ENCODE measurements at places on chromosomes 2 and 18. TPM values are rescaled to one million over a fixed set of nuclear protein-coding genes. Genes with fewer than 3 reads are reported as not detected.

Gene ASAP2
- total RNA-seq = 66.2 TPM

Gene MC5R
- total RNA-seq = 0.36 TPM

Gene NT5DC4
- total RNA-seq = not detected

Gene PAX8
- 2.9 TPM for total RNA-seq

Gene ADGRF3
- total RNA-seq = under 0.01 TPM

Gene CEBPZOS
- 20.6 TPM for total RNA-seq

Gene TSPYL6
- not detected for total RNA-seq

Gene EFEMP1
- 1,564 TPM for total RNA-seq

Gene ASIC4
- under 0.01 TPM for total RNA-seq

- H3K36me3 ChIP-seq = no peaks in the 10 kb centered on the region
- no peak for DNase-seq
- no peak overlapping the region for H3K27ac ChIP-seq
- H3K27me3 ChIP-seq = peaks cover 17% of the 10 kb centered on the region
Measured at GRCh38 chr2:70570041-70570661, 16.5 kb upstream of the TGFA start.

GRCh38 chr2:160061944-160062291 lies 497 bp downstream of the PLA2R1 start:
- H3K27me3 ChIP-seq = peaks cover 2% of the 10 kb centered on the region
- peak overlapping the region; percentile 83 for H3K4me3 ChIP-seq
- peak; percentile 82 for DNase-seq
- H3K36me3 ChIP-seq = no peaks in the 10 kb centered on the region

GRCh38 chr2:24891201-24891600 lies 28.8 kb downstream of the ADCY3 start:
- no peak overlapping the region for H3K4me3 ChIP-seq
- H3K4me1 ChIP-seq = no peaks in the 10 kb centered on the region
- no peak for DNase-seq
- H3K27ac ChIP-seq = no peak overlapping the region
- H3K36me3 ChIP-seq = no peaks in the 10 kb centered on the region

GRCh38 chr2:45014016-45014702 lies 4.9 kb upstream of the SIX2 start:
- H3K27me3 ChIP-seq = no peaks in the 10 kb centered on the region
- H3K27ac ChIP-seq = peak overlapping the region; percentile 58
- H3K36me3 ChIP-seq = no peaks in the 10 kb centered on the region
- peak; percentile 99 for DNase-seq
- H3K4me1 ChIP-seq = peaks cover 22% of the 10 kb centered on the region

DNA sequence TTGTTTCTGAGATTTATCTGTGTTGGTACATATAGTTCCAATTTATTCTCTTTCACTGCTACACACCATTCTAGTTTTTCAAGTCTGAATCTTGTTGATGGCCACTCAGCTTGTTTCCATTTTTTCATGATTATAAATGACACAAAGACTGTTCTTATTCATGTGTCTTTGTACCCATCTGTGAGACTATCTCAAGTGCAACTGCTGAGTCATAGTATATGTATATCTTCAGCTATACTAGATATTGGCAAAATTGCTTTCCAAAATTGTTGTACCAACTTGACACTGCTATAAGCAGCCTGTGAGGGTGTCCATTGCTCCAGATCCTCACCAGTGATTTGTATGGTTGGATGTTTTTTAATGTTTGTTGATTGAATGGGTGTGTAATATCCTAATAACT lies 37.2 kb upstream of the RTN4 start:
- no peak overlapping the region for H3K4me3 ChIP-seq
- DNase-seq = no peak
- no peak overlapping the region for H3K27ac ChIP-seq
- no peaks in the 10 kb centered on the region for H3K36me3 ChIP-seq

- H3K36me3 ChIP-seq = peaks cover 20% of the 10 kb centered on the region
- peaks cover 16% of the 10 kb centered on the region for H3K4me1 ChIP-seq
- no peak overlapping the region for H3K4me3 ChIP-seq
- no peak for DNase-seq
- no peak overlapping the region for H3K27ac ChIP-seq
- H3K27me3 ChIP-seq = no peaks in the 10 kb centered on the region
Measured at GRCh38 chr2:88596141-88596830, 31.0 kb downstream of the EIF2AK3 start.

GRCh38 chr2:162012565-162013058 lies 61.4 kb downstream of the DPP4 start:
- H3K4me3 ChIP-seq = no peak overlapping the region
- H3K27me3 ChIP-seq = peaks cover 6% of the 10 kb centered on the region
- peaks cover 3% of the 10 kb centered on the region for H3K36me3 ChIP-seq
- no peak for DNase-seq
- no peak overlapping the region for H3K27ac ChIP-seq

DNA sequence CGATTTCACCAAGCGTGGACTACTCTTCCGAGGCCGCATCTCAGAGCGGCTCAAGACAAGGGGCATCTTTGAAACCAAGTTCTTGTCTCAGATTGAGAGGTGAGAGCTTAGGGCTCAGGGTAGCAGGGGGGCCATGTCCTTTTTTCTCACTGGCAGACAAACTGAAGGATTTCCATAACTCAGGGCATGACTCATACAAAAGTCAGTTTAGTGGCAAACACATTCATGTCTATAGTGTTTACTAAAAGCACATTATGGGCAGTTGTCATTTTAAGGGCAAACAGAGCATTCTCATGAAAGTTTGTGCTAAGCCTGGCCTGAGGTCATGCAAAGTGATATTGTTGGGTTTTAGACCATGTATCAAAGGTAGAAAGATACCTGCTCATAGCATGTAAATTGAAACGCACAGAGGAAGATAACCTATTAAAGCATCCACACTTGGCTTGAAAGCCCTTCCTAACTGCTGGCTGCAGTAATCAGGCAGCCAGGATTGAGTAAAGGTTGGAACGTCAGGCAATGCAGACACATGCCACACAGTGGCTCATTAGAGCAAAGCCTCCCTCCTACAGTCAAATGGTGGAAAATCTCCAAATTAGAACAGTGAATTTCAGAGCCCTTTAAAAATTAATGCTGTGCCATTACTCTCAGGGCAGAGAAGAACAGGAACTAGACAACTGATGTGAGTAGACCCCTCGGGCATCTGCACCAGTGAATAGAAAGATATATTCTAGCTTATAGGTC lies 54.2 kb downstream of the HK2 start:
- peaks cover 40% of the 10 kb centered on the region for H3K4me1 ChIP-seq
- H3K4me3 ChIP-seq = no peak overlapping the region
- H3K27ac ChIP-seq = peak overlapping the region; percentile 96
- H3K27me3 ChIP-seq = no peaks in the 10 kb centered on the region

- no peaks in the 10 kb centered on the region for H3K36me3 ChIP-seq
- H3K4me3 ChIP-seq = no peak overlapping the region
- no peak for DNase-seq
- no peaks in the 10 kb centered on the region for H3K27me3 ChIP-seq
Measured at GRCh38 chr2:114935031-114935430, 492.6 kb downstream of the DPP10 start.

GRCh38 chr2:167335541-167335992 lies 447.3 kb downstream of the XIRP2 start:
- DNase-seq = no peak
- H3K4me1 ChIP-seq = no peaks in the 10 kb centered on the region
- no peaks in the 10 kb centered on the region for H3K27me3 ChIP-seq
- no peak overlapping the region for H3K27ac ChIP-seq
- no peaks in the 10 kb centered on the region for H3K36me3 ChIP-seq

- H3K27me3 ChIP-seq = peaks cover 98% of the 10 kb centered on the region
- H3K27ac ChIP-seq = no peak overlapping the region
- H3K4me1 ChIP-seq = peaks cover 8% of the 10 kb centered on the region
Measured at GRCh38 chr2:174331595-174332216, 3.0 kb upstream of the SP9 start.

DNA sequence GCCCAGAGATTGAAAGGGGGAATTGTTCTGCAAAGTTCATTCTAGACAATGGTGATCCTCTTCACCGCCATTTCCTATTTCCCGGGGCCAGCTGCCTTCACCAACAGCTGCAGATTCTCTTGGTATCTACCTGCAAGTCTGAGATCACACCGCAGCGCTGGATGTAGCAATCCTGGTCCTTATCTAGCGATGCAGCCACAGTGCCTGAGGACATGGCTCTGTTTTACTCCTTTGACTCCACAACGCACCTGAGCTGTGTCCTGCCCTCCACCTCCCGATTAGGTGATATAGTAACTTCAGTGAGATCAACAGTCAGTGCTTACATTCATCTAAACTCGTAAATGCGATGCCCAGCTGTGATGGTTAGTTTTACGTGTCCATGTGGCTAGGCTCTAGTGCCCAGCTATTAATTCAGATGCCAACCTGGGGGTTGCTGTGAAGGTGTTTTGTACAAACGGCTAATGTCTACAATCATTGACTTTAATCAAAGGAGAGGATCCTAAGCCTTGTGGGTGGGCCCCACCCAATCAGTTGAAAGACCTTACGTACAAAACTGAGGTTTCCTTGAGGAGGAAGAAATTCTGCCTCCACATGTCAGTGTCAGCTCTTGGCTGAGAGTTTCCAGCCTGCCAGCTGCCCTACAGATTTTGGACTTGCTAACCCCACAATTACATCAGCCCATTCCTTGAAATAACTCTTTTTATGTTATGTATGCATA lies 189.8 kb downstream of the SH3BP4 start:
- no peaks in the 10 kb centered on the region for H3K36me3 ChIP-seq
- no peak overlapping the region for H3K4me3 ChIP-seq
- H3K27ac ChIP-seq = no peak overlapping the region
- no peak for DNase-seq
- H3K4me1 ChIP-seq = no peaks in the 10 kb centered on the region
- no peaks in the 10 kb centered on the region for H3K27me3 ChIP-seq

DNA sequence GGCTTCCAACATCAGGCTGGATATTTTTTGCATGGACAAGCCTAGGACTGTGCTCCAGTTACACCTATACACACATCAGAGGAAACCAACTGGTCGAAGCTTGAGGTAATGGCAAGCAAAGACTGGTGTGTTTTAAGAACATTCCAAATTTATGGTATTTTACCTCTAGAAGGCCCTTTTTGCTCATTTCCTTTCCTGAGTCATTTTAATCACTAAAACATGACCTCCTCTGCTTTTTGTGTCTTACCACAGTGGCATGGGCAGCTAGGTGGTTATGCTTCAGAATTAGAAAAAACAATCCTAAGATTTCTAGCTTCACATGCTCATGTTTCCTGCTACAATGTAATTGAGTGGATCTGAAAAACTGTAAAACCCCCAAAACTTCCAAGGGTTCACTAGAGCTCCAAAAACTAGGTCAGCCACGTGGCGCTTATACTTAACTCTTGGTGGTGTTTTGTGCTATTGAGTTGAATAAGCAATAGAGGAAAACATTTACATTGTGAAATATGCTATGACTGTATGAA lies 30.6 kb upstream of the CHRNA1 start:
- peak; percentile 77 for DNase-seq
- H3K4me3 ChIP-seq = no peak overlapping the region
- no peaks in the 10 kb centered on the region for H3K27me3 ChIP-seq
- peaks cover 20% of the 10 kb centered on the region for H3K4me1 ChIP-seq
- H3K36me3 ChIP-seq = no peaks in the 10 kb centered on the region
- H3K27ac ChIP-seq = peak overlapping the region; percentile 68

DNA sequence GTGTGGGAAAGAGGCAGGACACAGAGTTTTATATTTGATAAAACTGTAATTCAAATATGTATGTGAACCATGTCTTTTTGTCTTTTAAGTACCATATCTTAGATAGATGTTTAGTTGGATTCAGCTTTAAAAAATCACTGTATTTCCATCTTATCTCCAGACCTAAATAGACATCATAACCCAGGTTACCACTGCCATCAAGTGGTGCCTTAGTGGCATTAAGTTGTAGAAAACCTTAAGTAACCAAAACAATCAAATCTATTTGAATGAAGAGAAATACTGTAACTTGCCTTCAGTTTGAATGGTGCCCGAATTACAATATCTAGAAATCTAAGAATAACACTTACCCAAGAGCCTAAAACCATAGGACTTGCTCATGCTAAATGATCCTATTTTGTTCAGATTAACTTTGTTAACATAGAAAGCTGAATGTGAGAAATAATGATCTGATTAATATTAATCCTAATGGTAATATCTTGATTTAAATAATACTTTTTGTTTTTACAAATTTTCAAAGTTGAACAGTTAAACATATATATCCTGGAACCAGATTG lies 92.5 kb upstream of the MAP2 start:
- no peaks in the 10 kb centered on the region for H3K27me3 ChIP-seq
- no peak overlapping the region for H3K27ac ChIP-seq
- DNase-seq = peak; percentile 71

- no peak overlapping the region for H3K4me3 ChIP-seq
- no peak overlapping the region for H3K27ac ChIP-seq
- H3K27me3 ChIP-seq = no peaks in the 10 kb centered on the region
- DNase-seq = no peak
- no peaks in the 10 kb centered on the region for H3K4me1 ChIP-seq
Measured at GRCh38 chr2:225748609-225749008, 349.1 kb downstream of the NYAP2 start.

- no peak overlapping the region for H3K27ac ChIP-seq
- H3K27me3 ChIP-seq = peaks cover 8% of the 10 kb centered on the region
- DNase-seq = no peak
Measured at GRCh38 chr2:10549195-10549594, 101.1 kb upstream of the ODC1 start.

- no peaks in the 10 kb centered on the region for H3K27me3 ChIP-seq
- no peaks in the 10 kb centered on the region for H3K36me3 ChIP-seq
- no peak overlapping the region for H3K27ac ChIP-seq
- DNase-seq = no peak
Measured at GRCh38 chr2:45974762-45975408, 322.3 kb upstream of the EPAS1 start.

GRCh38 chr2:161371869-161372268 lies 44.2 kb upstream of the TBR1 start:
- H3K27ac ChIP-seq = no peak overlapping the region
- H3K4me1 ChIP-seq = peaks cover 9% of the 10 kb centered on the region
- H3K27me3 ChIP-seq = no peaks in the 10 kb centered on the region

DNA sequence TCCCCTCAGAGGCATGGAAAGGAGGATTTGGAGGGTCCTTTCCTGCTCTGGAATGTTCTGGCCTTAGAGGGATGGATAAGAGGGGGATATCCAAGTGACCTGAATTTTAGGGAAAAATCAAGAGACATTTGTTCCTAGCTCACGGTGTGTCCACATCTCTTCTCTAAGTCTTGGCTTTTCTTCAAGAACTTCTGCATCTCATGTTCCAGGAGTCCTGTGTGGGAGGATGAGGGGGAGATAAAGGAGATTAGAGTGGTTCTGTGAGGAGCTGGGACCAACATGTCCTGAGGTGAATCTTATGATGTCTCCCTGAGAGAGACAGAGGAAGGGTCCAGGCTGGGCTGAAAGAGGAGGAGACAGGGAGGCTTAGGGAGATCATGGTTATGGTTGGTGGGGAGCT lies 11.7 kb downstream of the EMX1 start:
- no peak overlapping the region for H3K27ac ChIP-seq
- H3K36me3 ChIP-seq = no peaks in the 10 kb centered on the region
- peaks cover 66% of the 10 kb centered on the region for H3K27me3 ChIP-seq
- H3K4me1 ChIP-seq = peaks cover 18% of the 10 kb centered on the region
- H3K4me3 ChIP-seq = no peak overlapping the region
- peak; percentile 75 for DNase-seq

GRCh38 chr2:37809931-37810570 lies 115.0 kb upstream of the RMDN2 start:
- no peak for DNase-seq
- peak overlapping the region; percentile 63 for H3K27ac ChIP-seq
- H3K4me1 ChIP-seq = peaks cover 18% of the 10 kb centered on the region
- no peaks in the 10 kb centered on the region for H3K36me3 ChIP-seq

GRCh38 chr18:79533146-79533545 lies 137.4 kb downstream of the NFATC1 start:
- no peak overlapping the region for H3K27ac ChIP-seq
- no peak overlapping the region for H3K4me3 ChIP-seq
- H3K36me3 ChIP-seq = no peaks in the 10 kb centered on the region
- H3K27me3 ChIP-seq = peaks cover 24% of the 10 kb centered on the region
- no peak for DNase-seq

All from osteoblast (primary cell).